NCI-H69 (cell line): ENCODE measurements at places on chromosomes 1 and 21.

- DNase-seq = peak; percentile 65
Measured at GRCh38 chr1:243482141-243483022, 226.5 kb downstream of the SDCCAG8 start.

GRCh38 chr1:19156676-19157075 lies 53.4 kb downstream of the UBR4 start:
- no peak for DNase-seq

DNA sequence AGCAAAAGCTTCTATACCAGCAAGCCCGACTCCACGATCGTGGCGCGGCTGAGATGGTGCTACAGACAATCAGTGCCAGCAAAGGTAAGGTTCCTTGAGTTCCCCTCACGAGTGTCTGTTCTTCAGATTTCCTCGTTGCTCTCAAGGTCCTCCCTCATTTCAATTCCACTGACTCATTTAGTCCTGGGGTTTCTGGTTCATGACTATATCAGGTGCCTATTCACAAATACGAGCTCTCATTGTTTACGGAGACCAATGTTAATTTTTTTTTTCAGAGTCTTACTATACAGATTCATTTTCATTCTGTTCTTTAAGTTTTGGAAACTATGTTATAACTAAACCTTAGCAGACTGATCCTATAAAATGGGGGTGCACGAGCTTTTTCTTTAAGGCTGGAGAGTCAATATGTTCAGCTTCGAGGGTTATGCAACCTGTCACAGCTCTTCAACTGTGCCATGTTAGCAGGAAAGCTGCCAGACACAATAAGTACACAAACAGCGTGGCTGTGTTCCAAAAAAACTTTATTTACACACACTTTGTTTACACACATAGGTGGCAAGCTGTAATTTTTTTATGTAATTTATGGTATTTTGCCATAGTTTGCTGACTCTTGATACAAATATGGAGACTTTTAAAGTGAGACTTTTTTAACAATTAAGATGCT lies 134.3 kb downstream of the ZP4 start:
- DNase-seq = peak; percentile 40

DNA sequence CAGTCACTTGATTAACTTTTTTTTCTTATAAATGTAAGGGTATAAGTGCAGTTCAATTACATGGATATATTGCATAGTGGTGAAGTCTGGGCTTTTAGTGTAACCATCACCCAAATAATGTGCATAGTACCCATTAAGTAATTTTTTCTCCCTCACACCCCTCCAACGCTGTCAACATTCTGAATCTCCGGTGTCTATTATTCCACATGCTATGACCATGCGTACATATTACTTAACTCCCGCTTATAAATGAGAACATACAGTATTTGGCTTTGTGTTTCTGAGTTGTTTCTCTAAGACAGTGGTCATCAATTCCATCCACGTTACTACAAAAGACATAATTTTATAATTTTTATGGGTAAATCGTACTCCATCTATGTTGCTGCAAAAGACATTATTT lies 1191.1 kb downstream of the NCAM2 start:
- no peak for DNase-seq

DNA sequence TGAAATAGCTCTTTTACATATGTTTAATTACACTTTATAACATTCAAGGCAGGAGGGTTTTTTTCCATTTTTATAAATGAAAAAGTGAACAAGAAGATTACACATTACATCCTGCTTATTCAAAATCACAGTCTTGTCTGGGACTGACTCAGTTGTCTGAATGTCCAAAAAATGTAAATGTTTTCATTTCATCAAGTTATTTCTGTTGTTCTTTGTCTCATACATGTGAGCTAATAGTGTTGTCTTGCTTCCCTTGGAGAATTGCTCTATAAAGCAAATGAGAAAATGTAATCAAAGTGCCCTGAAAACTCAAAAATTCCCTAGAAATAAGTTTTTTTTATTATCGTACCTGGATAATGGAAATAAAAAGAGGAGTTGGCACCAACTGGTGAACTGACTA lies 242.9 kb downstream of the GRIK1 start:
- DNase-seq = no peak

GRCh38 chr1:48030696-48031365 lies 33.6 kb upstream of the TRABD2B start:
- DNase-seq = no peak

DNA sequence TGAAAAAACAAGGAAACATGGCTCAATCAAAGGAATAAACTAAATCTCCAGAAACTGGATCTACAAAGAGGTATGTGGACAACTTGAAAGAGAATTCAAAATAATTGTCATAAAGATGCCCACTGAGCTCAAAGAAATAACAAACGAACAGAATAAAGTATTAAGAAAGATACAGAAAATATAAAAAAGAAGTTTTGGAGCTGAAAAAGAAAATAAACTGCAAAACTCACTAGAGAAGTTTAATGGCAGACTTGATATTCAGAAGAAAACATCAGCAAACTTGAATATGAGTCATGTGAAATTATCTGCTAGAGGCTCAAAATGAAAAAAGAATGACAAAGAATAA lies 208.1 kb upstream of the SAMSN1 start:
- no peak for DNase-seq

DNA sequence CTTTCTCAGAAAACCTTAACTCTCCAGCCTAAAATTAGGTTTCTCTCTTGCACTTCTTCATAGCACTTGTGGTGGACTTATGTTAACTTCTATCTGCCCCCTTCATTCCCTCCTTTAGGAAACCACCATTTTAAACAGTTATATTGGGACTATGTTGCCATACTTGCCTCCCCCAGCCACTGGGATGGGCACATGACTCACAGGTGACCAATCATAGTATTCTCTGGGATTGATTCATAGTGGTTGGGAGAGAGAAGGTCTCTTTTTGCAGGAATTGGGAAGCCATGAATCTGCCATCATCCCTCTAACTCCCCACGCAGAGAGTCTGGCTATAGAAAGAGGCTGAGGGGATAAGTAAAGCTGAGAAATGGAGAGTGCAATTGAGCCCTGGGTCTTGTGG lies 50.4 kb upstream of the NRDC start:
- DNase-seq = no peak

DNA sequence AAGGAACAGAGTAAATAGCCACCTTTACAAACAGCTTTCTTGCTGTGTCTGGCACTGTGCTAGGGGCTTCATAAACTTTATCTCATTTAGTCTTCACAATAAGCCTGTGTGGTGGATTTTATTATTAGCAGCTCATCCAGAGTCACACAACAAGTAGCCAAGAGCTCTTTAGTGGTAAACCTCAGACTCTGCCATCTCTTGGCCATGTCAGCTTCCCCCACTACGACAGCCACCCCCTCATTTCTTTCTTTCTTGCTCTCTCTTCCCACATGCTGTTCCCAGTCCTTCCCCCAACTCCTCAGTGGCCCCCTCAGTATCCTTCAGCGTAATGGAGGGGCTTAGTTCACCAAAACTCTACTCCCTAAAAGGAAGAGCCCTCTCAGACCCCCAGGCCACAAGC lies 1.2 kb upstream of the ZNF683 start:
- no peak for DNase-seq

DNA sequence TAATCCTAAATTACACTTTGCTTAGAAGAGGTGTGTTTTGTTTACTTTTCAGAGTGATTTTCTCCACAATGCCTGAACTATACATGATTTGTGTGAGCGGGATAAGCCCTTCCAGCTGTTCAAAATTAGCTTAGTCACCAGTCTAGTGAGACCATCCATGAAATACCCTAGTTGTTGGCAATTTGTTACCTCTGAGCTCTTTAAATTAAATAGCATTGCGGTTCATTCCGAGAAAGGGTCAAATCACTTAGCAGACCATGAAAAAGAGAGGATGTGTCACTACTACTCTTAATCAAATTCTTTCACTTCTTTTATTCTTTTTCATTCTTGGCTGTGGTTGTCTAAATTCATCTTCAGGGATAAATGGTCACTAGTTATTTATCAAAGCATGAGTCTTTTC lies 11.9 kb upstream of the VAV3 start:
- DNase-seq = peak; percentile 86

- DNase-seq = peak; percentile 52
Measured at GRCh38 chr1:111804776-111805175, 49.1 kb downstream of the DDX20 start.

DNA sequence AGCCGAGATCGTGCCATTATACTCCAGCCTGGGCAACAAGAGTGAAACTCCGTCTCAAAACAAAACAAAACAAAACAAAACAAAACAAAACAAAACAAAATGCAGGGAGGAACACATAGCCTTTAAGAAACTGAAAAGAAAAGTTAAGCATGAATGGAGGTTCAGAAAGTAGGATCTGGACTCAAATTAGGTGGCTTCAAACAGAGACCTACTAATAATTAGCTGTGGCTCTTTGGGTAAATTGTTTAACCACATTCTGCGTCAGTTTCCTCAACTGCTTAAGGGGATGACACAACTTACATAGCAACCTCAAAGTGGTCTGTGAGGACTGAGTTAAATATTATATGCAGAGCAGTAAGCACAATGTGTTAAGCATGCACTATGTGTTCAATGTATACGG lies 458.2 kb downstream of the ADGRL2 start:
- DNase-seq = no peak

- peak; percentile 54 for DNase-seq
Measured at GRCh38 chr1:185155600-185156287, 1.0 kb downstream of the TRMT1L start.

DNA sequence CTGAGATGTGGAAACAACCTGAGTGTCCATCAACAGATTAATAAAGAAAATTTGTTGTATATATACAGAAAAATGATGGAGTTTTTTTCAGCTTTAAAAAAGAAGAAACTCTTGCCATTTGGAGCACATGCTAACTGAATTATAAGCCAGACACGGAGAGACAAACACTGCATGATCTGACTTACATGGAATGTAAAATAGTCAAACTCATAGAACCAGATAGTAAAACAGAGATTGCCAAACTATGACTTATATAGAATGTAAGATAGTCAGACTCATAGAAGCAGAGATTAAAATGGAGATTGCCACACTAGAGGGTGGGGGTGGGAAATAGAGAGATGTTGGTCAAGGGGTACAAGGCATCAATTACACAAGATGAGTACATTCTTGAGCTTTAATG lies 1786.6 kb downstream of the PLA2G4A start:
- DNase-seq = no peak

- no peak for DNase-seq
Measured at GRCh38 chr21:35922618-35923017, 137.7 kb downstream of the SETD4 start.

- DNase-seq = no peak
Measured at GRCh38 chr21:28742527-28742926, 250.2 kb downstream of the LTN1 start.

DNA sequence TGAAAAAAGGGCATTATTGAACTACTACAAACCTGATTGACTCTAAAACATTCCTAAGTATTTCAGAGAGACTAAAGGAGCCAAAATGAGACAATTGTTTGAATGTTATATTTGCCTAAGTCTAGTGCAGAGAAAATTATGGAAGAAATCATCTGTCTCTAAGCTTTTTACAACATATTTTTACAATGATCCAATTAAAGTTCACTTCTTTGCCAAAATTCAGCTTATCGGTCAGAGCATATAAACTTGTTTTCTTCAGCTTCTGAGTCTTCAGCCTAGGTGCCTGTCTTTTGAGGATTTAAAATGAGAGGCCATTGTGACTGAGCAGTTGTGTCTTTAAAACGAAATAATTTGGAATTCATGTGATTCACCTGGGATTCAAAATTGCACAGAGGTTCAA lies 181.2 kb upstream of the SGIP1 start:
- DNase-seq = no peak

DNA sequence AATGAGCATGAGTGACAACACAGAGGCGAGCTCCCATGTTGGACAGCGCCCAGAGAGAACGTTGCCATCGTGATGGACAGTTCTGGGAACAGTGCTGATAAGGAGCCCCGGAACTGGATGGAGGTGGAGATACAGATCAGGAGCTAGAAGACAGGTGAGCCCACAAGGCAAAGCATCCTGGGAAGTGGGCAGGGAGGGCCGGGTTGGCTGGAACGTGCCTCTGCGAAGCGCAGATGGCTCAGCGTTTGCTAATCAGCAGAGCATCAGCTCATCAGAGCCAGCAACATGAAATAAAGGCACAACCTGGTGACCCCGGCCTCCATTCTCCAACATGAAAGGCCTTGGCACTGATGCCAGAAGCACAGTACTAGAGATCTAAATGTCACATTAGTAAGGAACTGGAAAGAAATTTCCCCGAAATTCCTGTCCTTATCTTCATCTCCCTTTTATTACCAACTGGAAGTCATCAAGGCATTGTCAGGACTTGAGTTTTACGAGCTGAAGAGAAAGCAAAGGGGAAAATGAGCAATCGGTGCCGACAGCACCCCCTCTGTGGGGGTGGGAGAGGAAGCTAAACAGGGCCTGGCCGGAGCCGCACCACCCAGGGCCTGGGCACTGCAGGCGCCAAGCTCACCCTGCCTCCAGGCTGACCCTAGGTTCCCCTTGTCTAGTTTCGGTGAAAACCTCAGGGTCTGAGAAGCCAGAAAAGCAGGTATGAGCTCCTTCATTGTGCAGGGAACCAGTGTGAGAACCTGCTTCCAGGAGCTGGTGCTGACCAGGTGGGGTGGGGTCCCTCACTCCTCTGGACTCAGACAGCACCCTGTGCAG lies 19.9 kb downstream of the ABCA4 start:
- DNase-seq = no peak

GRCh38 chr1:191002768-191003167 lies 525.1 kb upstream of the BRINP3 start:
- no peak for DNase-seq

DNA sequence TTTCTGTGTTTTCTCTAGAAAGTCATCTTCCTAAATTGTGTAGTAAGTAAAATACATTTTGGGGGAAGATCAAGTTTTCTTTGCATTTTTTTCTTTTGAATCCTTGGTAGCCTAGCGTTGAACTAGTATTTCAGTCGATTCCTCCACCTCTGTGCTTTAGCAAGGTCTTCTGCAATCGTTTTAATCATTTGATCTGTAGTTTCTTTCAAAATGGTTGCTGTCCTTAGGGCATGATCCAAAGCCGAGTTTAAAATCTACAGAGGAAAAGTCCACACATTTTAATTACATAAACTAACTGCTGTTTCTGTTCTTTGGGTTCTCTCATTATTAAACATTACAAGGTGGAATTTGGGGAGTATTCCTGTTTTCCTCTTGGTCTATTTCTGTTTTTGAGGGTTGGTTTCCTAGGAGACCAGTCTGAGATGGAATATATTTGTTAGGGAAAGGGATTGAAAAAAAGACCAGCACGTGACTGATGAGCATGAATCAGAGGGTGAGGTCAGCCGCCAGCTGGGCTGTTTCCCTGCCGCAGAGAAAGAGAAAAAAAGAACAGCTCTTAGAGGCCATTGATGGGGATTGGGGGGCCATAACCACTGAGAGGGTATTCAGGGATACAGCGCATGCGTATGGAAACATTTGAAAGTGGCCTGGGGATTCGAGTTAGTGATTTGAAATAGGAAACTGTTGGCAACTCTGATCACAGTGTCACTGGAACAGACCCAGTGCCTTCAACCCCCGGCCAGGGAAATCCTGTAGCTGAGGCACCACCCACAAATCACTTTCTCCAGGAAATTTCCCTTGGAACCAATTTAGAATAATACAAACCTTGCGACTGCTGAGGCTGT lies 40.6 kb downstream of the AKNAD1 start:
- DNase-seq = peak; percentile 89

DNA sequence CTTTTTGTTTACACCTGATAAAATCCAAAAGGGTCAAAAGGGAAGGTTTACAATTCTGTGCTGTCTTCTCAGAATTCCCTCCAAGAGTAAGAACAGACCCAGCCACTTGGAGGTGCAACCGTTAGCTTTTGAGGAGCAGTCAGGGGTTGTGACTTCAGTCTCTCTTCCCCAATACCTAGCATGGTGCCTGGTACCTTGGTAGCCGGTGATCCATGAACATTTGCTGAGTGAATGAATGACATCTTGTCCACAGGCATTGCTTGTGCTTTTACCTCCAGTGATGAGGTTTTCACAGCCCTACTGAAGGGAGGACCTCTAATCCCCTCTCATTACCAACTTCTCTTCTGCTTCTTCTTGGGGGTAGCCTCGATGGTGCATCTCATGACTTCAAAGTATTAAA lies 11.7 kb downstream of the GFI1 start:
- DNase-seq = no peak
